ENCODE measurements at places on chromosomes 4 and X.

- DNase-seq: no peak
Observed at GRCh38 chr4:102632241-102633065, 128.3 kb downstream of the MANBA start.

- DNase-seq: no peak
Observed at GRCh38 chrX:8675006-8675630, 56.8 kb downstream of the ANOS1 start.

DNA sequence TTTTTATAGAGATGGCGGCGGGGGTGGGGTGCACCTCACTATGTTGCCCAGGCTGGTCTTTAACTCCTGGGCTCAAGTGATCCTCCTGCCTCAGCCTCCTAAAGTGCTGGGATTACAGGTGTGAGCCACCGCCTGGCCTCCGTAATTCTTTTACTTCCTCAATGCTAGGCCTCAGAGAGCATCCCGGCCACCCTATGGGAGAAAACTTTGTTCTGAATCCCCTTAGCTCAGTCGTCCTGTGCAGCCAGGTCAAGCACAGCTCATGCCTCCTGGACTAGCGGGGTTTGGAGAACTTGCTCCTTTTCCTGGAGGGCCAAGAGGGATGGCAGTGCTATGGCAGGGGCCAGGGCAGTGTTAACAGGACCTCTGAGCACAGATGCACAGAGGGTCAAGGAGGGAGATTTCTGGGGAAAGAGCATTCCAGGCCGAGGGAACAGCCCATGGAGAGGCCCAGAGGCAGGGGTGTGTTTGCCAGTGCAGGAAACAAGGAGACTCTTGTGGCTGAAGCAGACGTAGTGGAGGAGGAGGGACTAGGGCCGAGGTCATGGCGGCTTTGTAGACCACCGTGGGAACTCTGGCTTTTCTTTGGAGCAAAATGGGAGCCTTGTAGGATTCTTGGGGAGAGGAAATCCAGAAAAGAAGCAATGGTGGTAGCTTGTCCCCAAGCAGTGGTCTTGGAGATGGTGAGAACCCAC, 9.8 kb upstream of the TNIP2 start:
- DNase-seq: no peak

GRCh38 chr4:168319486-168320019, 1.0 kb upstream of the DDX60 start:
- no peak for DNase-seq

GRCh38 chr4:142169216-142169615, 532.8 kb downstream of the IL15 start:
- DNase-seq: no peak
